SK-N-MC (cell line): ENCODE measurements at places on chromosomes 7 and 10.

- DNase-seq, result no peak
Measured at GRCh38 chr7:133061357-133061756, 20.5 kb downstream of the CHCHD3 start.

- DNase-seq, result no peak
Measured at GRCh38 chr10:13043520-13043919, 42.0 kb upstream of the CCDC3 start.

DNA sequence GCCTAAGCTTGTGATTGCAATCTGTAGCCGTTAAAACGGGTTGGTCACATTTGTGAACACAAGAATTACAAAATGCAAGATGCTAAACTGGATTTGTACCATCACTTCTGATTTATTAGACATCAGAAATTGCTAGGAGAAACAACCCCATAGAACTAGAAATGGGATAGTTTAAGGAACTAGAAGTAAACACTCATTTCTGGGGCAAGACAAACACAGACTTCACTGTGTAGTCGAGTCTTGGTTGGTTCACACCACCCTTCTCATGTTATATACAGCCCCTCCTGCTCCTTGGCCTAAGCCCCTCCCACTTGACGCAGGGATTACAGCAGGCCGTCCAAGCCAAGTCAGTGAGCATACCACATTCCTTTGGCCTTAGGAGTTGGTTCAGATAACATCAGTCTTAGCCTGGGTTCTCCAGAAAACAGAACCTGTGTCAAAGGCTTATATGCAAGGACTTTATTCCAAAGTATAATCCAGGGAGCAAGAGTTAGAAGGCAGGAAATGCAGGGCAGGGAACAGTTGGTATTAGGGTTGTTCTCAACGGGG is 2.0 kb upstream of the NRAP start:
- no peak for DNase-seq

DNA sequence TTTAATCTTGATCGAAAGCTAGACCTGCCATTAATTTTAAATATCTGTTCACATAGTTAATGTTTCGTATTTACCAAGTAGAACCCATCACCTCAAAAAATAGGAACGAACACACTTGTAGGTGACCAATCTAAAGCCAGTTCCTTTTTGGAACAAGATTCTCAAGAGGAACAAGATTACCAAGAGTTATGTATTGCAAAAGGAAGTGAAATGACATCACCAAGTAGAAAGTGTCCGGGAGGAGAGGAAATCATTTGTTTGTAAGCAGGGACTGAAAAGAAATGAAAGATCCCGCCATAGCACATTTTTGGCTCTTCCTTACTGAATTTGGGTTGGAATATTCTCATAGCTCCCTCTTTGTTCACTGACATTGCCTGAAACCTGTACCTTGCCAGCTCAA is 1200.5 kb downstream of the SORCS1 start:
- no peak for DNase-seq

- DNase-seq, result no peak
Measured at GRCh38 chr10:47421057-47421952, 37.2 kb upstream of the ZNF488 start.

- no peak for DNase-seq
Measured at GRCh38 chr7:121069346-121070100, 81.0 kb downstream of the CPED1 start.
